ENCODE measurements at places on chromosomes 7 and 10.

DNA sequence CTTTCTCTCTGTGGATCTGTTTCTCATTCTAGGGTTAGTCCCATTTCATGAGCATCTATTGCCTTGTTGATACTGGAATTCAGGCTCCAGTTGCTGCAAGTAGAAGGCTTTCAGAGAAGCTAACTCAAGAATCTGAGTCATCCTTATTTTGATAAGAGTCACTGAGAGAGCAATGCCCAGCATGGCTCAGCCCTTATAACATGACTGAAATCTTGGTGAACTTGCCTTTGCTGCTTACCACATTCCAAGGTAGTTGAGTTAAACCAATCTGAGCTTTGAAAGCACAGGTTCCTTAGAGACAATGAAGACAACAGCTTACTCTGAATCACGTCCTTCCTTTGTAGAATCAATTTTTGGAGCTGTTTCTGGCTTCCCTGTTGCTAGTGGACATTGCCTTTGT, 53.6 kb upstream of the CHCHD3 start:
- no peak for DNase-seq

GRCh38 chr7:159145490-159145855, 806 bp upstream of the VIPR2 start:
- no peak for DNase-seq

DNA sequence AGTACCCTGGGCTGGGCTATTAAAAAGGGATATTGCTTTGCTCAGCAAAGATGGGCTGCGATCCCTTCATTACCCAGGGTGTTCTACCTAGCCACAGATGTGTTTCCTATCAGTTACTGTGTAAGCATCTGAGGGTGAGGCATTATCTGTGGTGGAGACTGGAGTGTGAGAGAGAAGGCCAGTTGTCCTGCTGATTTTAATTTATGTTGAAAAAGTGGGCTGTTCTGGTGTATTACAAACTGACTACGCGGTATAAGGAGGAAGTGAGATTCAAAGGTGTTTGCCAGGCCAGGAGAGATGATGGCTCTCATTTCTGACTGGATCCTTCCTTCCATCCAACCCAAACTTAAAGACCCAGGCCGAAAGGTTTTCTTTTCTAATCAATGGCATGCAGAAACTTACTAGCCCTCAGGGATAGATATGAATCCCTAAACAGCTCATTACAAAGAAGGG, 7.6 kb downstream of the TCF7L2 start:
- no peak for DNase-seq

GRCh38 chr10:112585126-112585525, 138.1 kb downstream of the VTI1A start:
- no peak for DNase-seq

DNA sequence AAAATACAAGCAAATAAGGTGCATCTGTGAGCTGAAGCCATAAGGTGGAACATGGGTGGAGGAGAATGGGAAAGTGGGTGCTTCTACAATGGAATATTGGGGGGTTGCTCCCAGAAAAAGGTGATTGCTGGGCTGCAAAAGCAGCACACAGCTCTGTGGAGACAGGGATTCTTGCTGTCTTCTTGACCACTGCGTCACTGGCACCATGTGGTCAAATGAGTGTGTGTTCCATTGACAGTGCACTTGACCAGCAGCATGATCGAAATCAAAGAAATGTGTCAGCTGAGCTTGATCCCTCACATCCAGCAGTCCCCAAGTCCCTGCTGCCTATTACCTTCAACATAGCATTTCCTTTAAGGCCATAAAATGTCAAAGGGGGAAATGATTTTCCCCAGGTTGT, 56.2 kb downstream of the GPR26 start:
- no peak for DNase-seq

DNA sequence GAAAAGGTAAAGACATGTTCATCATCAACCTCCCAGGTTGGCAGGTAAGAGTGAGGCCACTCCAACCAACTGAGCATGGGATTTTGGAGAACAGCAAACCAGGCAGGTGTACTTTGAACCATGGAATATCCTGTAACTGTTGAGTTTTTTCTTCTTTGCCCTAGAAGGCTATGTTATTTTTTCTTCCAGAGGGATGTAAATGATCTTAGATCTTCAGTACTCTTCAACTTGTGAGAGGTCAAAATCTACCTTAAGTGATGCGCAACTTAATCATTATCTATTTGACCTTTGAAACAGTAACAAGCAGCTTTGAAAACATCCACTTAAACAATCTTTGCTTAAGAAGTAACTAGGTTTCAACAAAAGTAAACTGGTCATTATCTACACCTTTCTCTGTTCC, at the start of gene CUBN:
Gene CUBN, minus strand, starts transcription at position 71 of the 400 bp plus-strand sequence. Its CDS starts 46 bp downstream, at position 25.
- DNase-seq: no peak

GRCh38 chr10:75950997-75951589, 519.7 kb downstream of the LRMDA start:
- DNase-seq: no peak

DNA sequence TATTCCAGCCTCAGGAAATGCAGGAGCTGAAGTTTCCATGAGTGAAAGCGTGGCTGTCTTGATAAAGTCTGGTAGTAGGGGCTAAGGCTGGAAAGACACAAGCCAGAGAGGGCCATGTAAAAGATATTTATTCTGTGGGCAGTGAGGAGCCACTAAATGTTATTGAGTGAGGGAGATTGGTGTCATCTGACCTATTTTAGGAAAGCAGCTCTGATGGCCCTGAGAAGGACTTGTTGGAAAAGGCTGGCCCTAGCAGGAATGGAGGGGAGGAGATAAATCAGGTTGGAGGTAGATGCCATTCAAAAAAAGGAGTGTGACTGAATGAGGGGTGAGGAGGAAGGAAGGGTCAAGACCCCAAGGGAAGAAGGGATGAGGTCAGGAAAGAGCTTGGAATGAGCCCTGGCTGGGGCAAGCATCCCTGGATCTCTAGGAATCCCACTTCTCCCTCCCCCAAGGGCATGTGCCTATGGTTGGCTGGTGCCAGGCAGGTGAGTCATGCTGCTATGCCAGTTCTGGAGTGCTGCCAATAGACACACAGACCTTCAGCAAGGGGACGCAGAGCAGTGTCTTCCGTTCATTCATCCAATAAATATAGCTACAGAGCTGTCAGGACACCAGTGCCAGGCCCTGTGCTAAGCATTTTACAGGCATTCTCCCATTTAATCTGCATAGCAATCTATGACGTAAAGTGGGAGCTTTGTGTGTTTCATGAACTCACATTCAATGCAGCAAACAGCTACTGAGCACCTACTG, 2.0 kb downstream of the ANKRD2 start:
- DNase-seq: peak; percentile 81

- no peak for DNase-seq
Measured at GRCh38 chr10:484925-485661, 204.4 kb downstream of the DIP2C start.

DNA sequence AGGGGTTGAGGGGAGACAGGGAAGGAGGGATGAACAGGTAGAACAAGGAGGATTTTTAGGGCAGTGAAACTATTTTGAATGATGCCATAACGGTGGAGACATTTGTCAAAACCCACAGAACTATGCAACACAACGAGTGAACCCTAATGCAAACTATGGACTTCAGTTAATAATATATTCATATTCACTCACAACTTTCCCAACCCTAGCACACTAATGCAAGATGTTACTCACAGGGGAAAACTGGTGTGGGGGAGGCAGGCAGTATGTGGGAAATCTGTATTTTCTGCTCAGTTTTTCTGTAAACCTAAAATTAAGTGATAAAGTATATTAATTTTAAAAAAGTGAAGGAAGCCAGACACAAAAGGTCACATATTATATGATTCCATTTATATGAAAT, 17.3 kb downstream of the GNA12 start:
- no peak for DNase-seq

GRCh38 chr10:104582602-104582951, 58.5 kb upstream of the SORCS3 start:
- no peak for DNase-seq

- DNase-seq: peak; percentile 27
Measured at GRCh38 chr7:107661081-107661864, 645 bp downstream of the SLC26A4 start.

GRCh38 chr10:116873134-116873533, 23.8 kb downstream of the ENO4 start:
- DNase-seq: no peak

DNA sequence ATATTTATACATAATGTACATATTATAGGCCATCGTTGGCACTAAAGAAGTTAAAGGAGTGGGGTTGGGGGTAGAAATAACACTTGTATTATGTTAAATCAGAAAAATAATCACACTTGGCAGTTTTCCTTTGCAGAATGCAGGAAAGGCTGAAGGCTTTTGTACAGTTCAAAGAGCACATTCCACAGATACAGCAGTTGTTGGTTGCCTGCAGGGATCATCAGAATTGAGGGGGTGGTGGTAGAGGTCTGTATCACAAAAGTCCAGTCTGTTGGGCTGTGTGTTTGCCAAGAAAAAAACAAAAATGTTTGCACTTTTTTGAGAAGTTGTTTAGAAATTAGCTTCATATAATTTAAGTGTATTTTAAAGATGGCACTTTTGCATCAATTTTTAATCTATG, 231.8 kb upstream of the FOXP2 start:
- no peak for DNase-seq

GRCh38 chr7:37421861-37422500, 26.7 kb downstream of the ELMO1 start:
- DNase-seq: no peak

- DNase-seq: no peak
Measured at GRCh38 chr7:36758879-36759278, 34.6 kb upstream of the AOAH start.

DNA sequence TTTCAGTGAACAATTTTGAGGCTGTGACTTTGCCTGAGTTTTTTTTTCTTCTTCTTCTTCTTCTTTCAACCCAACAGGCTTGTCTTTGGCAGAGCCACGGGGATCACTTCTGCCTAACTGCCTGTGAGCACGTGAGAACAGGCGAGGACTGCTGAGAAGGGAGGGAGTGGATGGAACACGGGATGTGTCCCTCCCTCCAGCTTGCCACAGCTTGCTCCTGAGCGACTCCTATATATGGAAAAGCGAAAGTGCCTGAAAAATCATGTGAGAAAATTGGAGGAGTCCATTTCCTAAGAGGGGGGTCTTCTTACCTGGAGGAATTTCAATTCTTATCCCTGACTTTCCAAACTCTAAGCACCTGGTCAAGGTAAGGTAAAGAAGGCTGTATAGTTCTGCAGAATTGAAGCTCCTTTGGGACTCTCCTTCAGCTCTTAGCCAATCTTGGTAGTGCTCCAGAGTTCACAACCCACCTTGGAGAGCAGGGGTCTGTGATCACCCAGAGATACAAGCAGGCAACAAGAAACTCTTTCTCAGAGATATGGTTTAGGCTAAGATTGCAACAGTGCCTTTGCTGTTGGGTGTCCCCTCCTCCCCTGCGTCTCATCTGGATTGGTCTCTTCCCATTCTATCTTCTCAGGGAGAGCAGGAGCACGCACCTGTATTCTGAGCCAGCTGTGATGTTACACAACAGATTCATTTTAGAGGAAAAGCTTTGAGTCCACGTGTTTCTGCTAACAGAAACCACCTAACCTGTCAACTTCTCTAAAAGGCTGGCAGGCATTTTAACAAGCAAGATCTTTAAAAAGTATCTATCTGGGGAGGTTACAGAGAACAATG, at the start of gene MAT1A:
Gene MAT1A, minus strand, starts transcription at position 208 of the 837 bp plus-strand sequence. CDS start 235 bp downstream, outside the sequence.
- DNase-seq: peak; percentile 32

- peak; percentile 60 for DNase-seq
Measured at GRCh38 chr7:27997188-27997707, 183.3 kb downstream of the JAZF1 start.

- DNase-seq: no peak
Measured at GRCh38 chr10:104824380-104825006, 183.4 kb downstream of the SORCS3 start.

DNA sequence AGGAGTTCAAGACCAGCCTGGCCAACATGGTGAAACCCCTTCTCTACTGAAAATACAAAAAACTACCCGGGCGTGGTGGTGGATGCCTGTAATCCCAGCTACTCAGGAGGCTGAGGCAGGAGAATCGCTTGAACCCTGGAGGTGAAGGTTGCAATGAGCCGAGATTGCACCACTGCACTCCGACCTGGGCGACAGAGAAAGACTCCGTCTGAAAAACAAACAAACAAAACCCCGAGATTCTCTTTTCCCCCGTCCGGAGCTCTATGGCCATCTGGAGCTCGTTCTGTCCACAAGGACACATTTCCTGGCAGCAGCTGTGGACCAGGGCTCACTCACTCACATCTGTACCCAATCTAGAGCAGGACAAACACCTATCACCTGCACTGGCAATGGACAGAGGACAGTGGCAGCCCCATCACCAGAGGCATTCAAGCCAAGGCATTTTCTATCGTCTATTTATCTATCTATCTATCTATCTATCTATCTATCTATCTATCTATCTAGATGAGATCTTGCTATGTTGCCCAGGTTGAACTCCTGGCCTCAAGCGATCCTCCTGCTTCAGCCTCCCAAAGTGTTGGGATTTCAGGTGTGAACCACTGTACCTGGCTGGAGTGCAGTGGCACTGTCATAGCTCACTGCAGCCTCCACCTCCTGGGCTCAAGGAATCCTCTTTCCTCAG, 167.1 kb upstream of the TNRC18 start:
- DNase-seq: no peak

DNA sequence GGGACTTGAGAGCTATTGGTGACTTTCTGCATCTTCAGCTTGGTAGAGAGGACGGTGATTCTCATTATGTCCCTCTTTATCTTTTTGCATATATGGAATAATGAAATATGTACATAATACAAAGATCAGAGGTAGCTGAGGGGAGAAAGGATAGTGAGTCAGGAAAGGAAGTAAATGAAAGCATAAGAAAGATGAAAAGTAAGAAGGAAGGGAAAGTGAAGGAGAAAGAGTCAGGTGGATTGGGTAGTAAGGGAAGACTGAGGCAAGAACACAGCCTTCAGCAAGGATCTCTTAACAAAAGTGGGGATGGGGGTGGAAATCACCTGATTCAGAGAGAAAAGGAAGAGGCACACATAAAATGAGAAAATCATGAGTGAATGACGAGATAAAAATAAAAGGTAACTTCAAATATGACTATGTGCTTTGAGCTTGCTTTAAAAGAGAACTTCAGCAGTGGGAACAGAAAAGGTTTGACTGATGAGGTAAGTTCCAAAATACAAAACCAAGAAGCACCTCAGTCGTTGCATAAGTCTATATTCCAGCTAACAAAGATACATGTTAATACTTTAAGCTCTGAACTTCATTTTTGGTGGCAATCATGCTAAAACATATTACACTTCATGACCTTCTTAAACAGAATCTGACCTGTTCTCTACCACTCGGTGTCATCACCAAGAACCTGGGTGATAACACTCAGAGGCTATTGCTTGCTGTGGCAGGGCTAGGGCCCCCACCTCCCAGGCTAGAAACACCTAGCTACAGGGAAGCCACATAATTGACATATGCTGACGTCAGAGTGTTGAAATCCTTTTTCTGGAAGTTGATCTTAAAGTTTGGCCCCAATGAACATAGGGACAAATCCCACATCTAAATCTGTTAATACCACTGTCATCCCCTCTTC, 32.9 kb downstream of the NRCAM start:
- no peak for DNase-seq

GRCh38 chr7:68319061-68319460, 1279.2 kb upstream of the AUTS2 start:
- DNase-seq: no peak

- DNase-seq: no peak
Measured at GRCh38 chr10:3272300-3272699, 99.7 kb upstream of the PITRM1 start.

- no peak for DNase-seq
Measured at GRCh38 chr7:13067036-13067435, 379.6 kb downstream of the ARL4A start.
